ENCODE measurements at places on chromosomes 3 and 15.

GRCh38 chr3:127817406-127817841 lies 4.9 kb downstream of the MGLL start:
- DNase-seq = no peak

GRCh38 chr15:100890850-100891249 lies 11.2 kb downstream of the ALDH1A3 start:
- DNase-seq = no peak

GRCh38 chr15:94723801-94724200 lies 492.4 kb downstream of the MCTP2 start:
- DNase-seq = no peak

GRCh38 chr15:33865416-33865815 lies 102.9 kb upstream of the CHRM5 start:
- no peak for DNase-seq

GRCh38 chr3:116897382-116897781 lies 187.8 kb downstream of the TUSC7 start:
- no peak for DNase-seq

- DNase-seq = no peak
Observed at GRCh38 chr3:46301122-46301835, 52.6 kb upstream of the CCR2 start.

- no peak for DNase-seq
Observed at GRCh38 chr15:49621887-49622286, 1.0 kb downstream of the DTWD1 start.

DNA sequence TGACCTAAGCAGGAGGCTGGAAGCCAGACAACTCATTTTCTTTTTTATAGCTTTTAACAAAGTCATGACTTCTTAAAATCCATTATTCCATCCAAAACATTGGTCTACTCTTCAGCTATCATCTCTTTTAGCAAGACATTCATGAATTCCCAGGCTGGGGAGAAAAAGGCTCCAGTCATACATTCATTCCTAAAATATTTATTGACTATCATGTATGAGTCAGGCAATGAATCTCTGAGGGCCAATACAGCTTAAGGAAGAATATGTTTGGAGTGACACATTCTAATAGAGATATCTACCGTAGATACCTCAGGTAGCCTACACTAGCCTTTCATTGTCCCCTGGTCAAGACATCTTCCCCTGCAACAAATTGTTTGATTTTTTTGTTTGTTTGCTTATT lies 196.4 kb upstream of the NANOGP8 start:
- DNase-seq = no peak

GRCh38 chr3:4290272-4290893 lies 12.8 kb upstream of the SETMAR start:
- DNase-seq = no peak

- DNase-seq = no peak
Observed at GRCh38 chr3:187212705-187213104, 15.4 kb downstream of the RTP1 start.

- DNase-seq = no peak
Observed at GRCh38 chr3:196638861-196639482, 522 bp upstream of the NRROS start.

All from kidney (tissue), 22 donors.